AG09319 (cell line): ENCODE measurements at places on chromosomes 3 and 15.

DNA sequence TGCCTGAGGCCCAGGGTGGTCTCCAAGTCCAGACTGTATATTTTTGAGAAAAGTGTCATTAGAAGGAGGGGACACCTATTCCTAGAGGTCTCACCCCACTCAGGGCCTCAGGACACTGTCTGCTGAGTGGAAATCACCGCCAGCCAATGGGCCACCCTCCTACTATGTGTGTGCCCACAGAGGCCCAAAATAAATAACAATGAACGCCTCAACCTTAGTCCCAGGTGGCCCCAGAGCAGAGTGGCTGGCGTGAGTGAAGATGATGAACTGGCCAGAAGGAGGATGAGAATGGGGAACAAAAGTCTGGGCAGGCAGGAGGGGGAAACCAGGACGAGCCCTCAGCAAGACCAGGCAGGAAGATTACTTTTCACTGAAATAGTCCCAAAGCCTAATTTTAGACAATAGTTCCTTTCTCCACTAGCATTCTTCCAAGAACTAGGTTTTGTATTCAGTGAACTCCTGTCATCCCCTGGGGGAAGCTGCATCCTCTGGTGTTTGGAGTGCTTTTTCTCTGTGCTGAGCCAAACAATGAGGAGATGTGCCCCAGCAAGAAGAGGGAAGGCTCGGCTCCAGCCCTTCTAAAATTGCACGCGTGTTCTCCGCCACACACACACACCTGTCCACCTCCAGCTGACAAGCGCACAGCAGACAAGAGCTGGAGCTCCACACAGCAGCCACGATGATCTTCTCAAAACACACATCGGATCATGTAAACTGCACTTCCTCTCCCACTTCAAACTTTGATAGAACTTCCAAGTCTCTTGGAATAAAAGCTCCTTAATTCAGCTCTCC is 72.2 kb downstream of the ADCY5 start:
- DNase-seq = no peak

- DNase-seq = no peak
Observed at GRCh38 chr15:66931768-66932633, 133.4 kb upstream of the SMAD3 start.

DNA sequence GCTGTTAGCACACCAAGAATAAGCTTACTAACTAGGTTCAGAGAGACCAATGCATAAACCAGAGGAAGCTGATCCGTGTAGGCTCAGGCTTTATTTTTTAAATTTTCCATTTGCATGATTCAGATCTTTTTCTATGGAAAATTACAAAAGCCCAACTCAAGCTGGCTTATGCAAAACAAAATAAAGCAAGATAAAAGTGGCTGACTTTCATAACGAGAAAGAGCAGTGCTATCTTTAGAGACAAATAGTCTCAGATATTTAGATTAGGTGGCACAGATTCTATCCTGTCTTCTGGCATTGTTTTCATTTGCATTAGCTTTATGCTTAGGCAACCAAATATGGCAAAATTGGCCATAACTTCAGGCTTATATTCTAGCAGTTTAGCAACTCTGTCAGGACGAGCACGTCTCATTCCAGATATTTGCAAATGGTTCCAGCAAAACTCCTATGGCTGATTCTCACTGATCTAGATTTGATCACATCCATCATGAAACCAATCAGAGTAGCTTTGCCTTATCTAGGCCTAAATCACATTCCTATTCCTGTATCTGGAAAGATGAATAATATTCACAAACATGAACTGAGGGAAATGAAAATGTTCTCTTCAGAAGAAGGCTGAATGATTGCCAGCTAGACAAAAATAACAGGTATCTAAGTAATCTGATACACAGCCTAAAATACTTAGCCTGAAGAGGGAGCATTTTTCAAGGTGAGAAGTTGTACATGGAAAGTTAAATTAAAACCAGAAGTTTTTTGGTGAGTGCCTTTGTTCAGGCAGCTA is 216.4 kb upstream of the DPPA4 start:
- DNase-seq = no peak

- peak; percentile 0 for DNase-seq
Observed at GRCh38 chr3:193593668-193594030, 641 bp downstream of the OPA1 start.

DNA sequence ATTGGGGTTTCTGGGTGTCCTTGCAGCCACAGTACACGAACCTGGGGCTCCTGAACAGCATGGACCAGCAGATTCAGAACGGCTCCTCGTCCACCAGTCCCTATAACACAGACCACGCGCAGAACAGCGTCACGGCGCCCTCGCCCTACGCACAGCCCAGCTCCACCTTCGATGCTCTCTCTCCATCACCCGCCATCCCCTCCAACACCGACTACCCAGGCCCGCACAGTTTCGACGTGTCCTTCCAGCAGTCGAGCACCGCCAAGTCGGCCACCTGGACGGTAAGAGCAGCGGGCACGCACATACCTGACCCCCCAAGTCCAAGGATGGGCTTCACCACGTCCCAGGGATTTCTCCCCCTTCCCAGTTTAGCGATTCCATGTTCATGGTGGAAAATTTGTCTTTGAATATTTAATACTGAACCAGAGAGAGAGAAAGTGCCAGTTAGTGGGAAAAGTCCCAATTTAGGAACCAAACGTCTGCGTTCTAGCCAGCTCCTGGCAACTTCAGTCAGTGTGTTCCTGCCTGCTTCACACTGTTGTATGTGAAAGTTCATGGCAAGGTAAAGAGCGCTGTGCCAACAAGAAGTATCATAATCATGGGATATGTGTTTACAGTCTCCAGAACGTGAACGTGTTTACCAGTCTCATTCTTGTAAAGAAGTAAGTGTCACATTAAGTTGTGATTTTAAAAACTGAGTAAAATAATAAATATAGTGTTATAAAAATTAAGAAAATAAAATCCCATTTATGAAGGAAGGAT is 177.2 kb downstream of the TP63 start:
- no peak for DNase-seq

- no peak for DNase-seq
Observed at GRCh38 chr3:124410471-124410870, 319.8 kb upstream of the UMPS start.

- no peak for DNase-seq
Observed at GRCh38 chr3:48157202-48157840, 30.9 kb downstream of the CDC25A start.

GRCh38 chr3:115502128-115502527 is 121.2 kb upstream of the GAP43 start:
- DNase-seq = no peak

DNA sequence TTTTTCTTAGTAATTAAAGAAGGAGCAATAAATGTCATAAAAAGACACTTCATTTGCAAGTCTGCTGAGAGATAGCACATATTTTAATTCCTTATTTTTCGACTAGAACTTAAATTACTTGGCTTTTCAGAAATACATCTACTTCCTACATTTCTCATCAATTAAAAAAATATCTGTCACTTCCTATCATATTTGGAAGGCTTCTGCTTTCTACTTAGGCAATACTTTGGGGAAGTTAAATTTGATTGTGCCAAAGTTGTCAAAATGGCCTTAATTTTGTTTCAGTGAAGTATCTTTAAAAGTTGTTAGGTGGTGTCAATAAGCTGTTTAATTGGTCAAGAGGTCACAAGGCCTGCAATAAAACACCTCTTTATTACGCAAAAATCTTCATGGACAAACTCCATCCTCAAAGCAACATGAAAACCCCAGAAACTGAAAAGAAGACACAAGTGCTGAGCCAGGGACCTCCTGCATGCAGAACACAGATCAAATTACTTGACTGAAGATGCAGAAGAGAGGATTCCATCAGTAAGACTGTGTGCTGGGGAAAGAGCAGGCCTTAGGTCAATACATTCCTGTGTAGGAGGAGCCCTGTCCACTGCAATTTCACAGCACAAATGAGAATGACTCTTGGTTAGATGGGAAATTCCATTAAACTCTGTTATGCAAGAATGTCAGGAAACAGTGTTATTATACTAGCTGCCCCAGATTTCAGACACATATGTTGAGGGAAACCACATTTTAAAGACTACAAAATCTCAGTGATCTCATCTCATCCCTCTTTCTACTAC is 48.0 kb upstream of the FSTL1 start:
- peak; percentile 92 for DNase-seq

GRCh38 chr3:196525141-196525540 is 10.0 kb upstream of the SMCO1 start:
- no peak for DNase-seq

DNA sequence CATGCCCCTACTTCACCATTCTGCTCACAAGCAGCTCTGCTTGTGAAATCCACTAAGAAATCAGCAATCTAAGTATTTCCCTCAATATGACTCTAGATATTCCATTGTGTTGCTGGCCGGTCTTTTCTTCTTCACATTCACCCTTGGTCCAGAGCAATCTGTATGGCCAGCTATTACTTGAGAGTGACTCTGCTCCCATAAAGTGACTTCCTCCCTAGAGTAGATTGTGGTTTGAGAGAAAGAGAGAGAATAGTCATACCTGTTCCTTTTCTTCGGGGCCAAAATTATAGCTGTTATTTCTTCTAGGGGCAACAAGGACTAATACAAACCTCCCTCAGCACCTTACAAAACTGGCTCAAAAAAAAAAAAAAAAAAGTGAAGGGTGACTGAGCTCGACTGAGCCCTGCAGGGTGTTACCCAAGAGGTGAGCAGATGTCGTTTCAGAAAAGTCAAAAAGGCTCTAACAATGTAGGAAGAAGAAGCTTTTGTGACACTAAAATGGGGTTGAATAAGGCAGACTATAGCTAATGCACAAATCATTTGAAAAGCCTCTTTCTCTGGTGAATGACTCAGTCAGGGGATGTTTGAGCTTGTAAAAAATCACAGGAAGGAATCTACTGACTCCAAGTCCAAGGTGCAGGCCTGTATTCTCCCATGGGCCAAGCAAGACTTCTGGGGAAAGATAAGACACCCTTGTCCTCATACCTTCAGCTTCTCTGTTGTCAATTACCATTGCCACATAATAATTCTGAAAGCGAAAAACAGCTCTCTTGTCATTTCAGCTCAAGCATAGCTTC is 161.0 kb upstream of the SLC24A5 start:
- DNase-seq = no peak

DNA sequence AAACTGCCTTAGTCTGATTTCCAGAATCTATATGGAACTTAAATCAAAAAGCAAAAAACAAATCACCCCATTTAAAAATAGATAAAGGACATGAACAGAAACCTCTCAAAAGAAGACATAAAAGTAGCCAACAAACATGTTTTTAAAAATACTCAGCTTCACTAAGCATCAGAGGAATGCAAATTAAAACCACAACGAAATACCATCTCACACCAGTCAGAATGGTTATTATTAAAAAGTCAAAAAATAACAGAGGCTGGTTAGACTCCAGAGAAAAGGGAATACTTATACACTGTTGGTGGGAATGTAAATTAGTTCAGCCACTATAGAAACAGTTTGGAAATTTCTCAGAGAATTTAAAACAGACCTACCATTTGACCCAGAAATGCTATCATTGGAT is 367.9 kb downstream of the ZIC4 start:
- no peak for DNase-seq

DNA sequence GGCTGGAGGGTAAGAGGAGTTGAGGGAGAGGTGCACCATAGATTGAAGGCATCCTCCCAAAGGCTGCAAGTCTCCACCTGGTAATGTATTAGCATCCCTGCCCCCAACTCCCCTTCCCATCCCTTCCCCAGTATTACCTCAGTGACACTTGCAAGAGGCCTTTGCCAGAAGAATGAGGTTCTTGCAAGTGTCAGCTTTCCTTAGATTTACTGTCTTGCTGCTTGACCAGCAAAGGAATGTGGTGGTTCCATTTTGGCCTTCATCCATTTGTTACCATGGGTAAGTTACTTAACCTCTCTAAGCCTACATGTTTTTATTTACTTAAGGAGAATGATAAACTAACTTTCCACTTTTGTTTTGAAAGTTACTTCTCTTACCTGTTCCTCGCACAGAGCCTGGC is 108.9 kb downstream of the LRTM1 start:
- DNase-seq = no peak

- DNase-seq = no peak
Observed at GRCh38 chr15:70882361-70882760, 9.9 kb downstream of the THAP10 start.

GRCh38 chr3:106758459-106758858 is 618.8 kb upstream of the CCDC54 start:
- DNase-seq = no peak

- no peak for DNase-seq
Observed at GRCh38 chr3:142641504-142641903, 45.3 kb downstream of the PLS1 start.

DNA sequence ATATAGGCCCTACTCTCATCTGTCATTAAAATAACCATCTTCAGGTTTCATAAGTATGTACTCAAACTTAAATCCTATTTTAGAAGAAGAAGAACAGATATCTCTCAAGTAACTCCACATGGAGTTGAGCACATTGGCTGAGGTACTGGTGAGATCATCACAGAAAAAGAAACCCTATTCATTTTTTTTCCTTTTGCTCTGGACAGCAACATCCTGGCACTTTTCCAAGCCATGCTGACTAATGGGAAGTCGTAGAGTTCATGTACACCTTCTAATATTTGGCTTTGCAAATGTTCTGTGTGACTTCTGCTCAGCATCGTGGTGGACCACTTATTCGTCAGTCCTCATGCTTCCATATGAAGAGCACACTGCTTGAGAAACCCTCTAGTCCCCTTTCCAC is 336.0 kb upstream of the KCNH8 start:
- no peak for DNase-seq

GRCh38 chr3:194137008-194137505 is 1.1 kb downstream of the HES1 start:
- no peak for DNase-seq

DNA sequence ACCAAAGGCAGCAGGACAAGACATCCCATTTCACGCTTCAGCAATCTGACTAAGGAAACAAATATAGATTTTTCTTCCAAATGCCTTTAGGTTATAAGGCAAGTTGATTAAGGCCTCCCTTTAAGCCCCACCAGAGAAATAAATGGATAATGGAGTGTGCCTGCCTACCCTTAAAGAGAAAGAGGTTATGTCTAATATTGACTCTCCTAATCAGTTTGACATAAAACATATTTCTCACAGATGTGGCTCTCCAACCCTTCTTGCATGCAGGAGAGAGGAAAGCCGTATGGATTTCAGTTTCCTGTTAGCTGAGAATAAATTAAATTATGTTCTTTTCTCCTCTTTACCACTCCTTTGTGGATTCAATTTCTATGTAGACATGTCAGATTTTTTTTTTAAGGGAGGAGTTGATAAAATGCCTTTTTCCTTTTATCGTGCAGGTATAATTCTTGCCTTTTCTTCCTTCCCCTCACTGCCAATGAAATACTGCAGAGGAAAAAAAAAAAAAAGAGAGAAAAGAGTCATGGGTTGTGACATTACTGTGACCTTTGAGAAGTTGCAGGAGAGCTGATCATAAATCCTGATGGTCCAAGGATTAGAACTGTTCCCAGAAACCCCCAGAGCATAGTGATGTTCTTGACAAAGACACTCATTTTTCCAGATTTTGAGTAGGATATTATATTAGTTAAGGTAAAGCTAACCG is 355.3 kb upstream of the SLCO3A1 start:
- no peak for DNase-seq
